ENCODE measurements at places on chromosomes 1 and 21. TPM values are rescaled to one million over a fixed set of nuclear protein-coding genes. Genes with fewer than 3 reads are reported as not detected.

The NPHP4 gene
- 7.0 TPM for total RNA-seq

The CHIT1 gene
- total RNA-seq, result not detected

The PATJ gene
- total RNA-seq, result 20.8 TPM

The ATP6V0B gene
- total RNA-seq, result 156 TPM

- no peak overlapping the region for H3K27ac ChIP-seq
- H3K36me3 ChIP-seq, result no peaks in the 10 kb centered on the region
- H3K4me1 ChIP-seq, result no peaks in the 10 kb centered on the region
- no peak overlapping the region for H3K4me3 ChIP-seq
Measured at GRCh38 chr1:200488375-200489165, 78.7 kb upstream of the ZNF281 start.

- H3K4me3 ChIP-seq, result no peak overlapping the region
- H3K27me3 ChIP-seq, result no peaks in the 10 kb centered on the region
- DNase-seq, result no peak
- H3K27ac ChIP-seq, result peak overlapping the region; percentile 95
Measured at GRCh38 chr1:12185036-12185917, 18.5 kb downstream of the TNFRSF1B start.

GRCh38 chr1:21633992-21634805 is 35.0 kb downstream of the RAP1GAP start:
- no peaks in the 10 kb centered on the region for H3K36me3 ChIP-seq
- H3K4me3 ChIP-seq, result peak overlapping the region; percentile 12
- no peaks in the 10 kb centered on the region for H3K27me3 ChIP-seq
- peaks cover 9% of the 10 kb centered on the region for H3K4me1 ChIP-seq

DNA sequence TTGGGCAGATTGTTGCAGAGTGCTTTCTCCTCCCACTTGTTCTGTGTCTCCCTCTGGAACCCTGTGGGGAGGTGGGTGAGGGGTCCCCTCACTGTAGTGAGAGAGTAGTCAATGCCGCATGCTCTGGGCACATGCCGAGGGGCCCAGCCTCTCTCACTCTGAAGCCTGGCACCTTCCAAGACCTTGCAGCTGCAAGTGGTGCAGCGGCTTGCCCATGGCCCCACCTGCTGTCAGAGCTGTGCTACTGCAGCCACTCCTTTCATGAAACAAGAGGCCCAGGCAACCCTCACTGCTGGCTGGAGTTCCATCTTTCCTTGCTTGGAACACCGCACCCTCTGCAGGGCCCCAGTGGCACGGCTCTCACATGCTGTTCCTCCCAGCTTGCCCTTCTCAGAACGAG is 58.4 kb upstream of the COL6A1 start:
- no peaks in the 10 kb centered on the region for H3K27me3 ChIP-seq
- DNase-seq, result peak; percentile 59
- H3K36me3 ChIP-seq, result no peaks in the 10 kb centered on the region
- H3K4me1 ChIP-seq, result no peaks in the 10 kb centered on the region
- no peak overlapping the region for H3K27ac ChIP-seq

DNA sequence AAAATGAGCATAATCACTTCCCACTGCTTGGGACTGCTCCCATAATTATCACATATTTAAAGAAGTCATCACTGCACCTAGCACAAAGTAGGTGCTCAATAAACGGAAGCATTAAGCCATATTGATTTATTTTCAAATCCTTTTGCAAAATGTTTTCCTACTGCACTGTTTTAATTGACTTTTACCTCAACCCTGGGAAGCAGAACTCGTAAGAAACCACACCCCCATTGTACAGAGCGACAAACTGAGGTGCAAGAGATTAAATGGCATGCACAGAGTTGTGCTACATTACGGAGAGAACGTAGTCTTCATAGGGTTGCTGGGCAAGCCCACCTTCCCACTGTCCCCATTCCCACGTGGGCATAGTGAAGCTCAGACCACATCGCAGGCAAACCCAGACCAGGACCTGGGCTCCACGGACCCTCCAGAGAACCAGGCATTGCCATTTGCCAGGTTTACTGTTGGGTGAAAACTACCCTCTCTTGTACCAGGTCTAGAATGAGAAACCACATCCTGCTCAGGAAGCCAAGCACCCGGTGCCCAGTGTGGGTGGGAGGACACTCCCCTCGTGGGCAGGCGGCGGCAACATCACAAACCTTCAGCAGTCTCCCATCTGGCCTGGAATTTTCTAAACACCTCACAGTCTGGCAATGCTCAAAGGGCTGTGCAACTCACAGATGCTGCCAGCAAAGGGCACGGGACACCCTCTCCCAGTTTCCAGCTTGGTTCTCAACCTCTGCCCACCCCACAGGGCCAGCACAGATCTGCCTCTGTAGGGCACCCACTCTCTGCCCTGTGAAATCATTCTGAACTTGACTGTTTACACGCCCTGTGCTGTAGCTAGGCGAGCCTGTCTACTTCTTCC is 8.2 kb downstream of the IFFO2 start:
- H3K4me1 ChIP-seq, result peaks cover 11% of the 10 kb centered on the region
- H3K27me3 ChIP-seq, result no peaks in the 10 kb centered on the region
- H3K4me3 ChIP-seq, result no peak overlapping the region

DNA sequence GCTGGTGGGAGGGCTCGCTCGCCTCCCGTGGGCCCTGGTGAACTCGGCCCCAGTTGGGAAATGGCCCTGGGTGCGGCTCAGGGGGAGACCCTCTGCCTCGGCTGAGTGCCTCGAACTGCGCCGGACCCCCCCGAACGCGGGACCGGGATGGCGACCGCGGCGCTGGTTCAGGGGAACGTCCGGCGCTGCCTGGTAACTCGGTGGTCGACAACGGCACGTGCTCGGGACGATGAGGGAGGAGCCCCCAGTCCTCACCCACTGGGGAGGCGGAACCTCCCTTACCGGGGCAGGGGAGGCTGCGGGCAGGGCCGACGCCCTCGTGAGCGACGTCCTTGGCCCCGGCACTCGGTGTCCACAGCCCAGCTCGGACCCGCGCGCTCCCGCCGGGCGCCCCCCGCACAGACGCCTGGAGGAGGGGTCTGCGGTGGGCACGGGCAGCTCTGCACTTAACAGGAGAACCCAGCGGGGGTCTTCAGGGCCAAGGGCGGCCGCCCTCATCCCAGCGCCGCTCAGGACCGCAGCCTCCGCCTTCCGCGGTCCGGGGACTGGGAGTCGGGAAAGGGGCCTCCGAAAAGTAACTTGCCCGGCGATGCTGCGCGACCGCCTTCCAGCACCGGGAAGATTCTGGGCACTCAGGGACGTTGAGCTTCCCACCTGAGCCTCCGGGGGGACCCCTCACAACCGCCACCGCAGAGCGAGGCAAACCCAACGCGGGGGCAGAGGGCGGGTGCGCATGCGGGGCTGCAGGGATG is 1.7 kb downstream of the HES4 start:
- peaks cover 8% of the 10 kb centered on the region for H3K27me3 ChIP-seq
- H3K4me1 ChIP-seq, result peaks cover 15% of the 10 kb centered on the region
- DNase-seq, result no peak
- H3K4me3 ChIP-seq, result peak overlapping the region; percentile 71
- H3K27ac ChIP-seq, result peak overlapping the region; percentile 98
- H3K36me3 ChIP-seq, result no peaks in the 10 kb centered on the region

All from breast epithelium (tissue), 4 donors.